GM12865 (cell line): ENCODE measurements at places on chromosomes 3 and 15.

GRCh38 chr3:106616556-106616955 lies 747.7 kb upstream of the CBLB start:
- no peak for DNase-seq

- DNase-seq = no peak
Observed at GRCh38 chr15:51155016-51155580, 60.4 kb upstream of the TNFAIP8L3 start.

GRCh38 chr3:5045961-5046360 lies 66.7 kb downstream of the BHLHE40 start:
- no peak for DNase-seq

DNA sequence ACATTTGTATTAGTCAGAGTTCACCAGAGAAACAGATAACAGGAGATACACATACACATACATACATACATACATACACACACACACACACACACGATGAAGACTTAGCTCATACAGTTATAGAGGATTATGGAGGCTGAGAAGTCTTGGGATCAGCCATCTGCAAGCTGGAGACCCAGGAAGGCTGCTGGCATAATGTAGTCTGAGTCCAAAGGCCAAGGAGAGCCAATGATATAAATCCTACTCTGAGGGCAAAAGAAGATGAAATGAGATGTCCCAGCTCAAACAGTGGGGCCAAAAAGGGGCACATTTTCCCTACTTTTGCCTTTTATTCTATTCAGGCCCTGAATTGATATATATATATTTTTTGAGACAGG lies 6.4 kb upstream of the TTC14 start:
- DNase-seq = no peak

DNA sequence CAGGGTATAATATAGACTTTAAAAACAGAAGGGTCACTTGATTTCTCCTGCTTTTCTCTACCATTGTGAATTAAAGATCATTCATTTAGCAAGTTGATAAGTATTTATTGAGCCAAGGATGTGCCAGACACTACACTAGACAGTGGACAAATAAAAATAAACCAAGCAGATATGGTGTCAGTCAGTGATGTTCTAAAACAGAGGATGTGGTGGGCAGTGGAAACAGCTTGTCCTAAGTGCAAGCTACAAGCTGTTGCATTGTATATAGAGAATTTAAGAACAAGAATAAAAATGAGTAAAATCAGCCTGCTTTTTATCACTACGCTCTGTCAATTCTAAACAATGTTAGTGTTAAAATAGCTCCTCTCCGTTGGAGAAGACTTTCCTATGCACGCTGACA lies 637.3 kb upstream of the GRM7 start:
- peak; percentile 54 for DNase-seq

GRCh38 chr3:33019981-33020380 lies 68.5 kb downstream of the CCR4 start:
- DNase-seq = no peak

GRCh38 chr3:127258733-127259132 lies 29.1 kb downstream of the PRR20G start:
- DNase-seq = no peak

- no peak for DNase-seq
Observed at GRCh38 chr15:39613271-39613670, 32.4 kb downstream of the THBS1 start.

DNA sequence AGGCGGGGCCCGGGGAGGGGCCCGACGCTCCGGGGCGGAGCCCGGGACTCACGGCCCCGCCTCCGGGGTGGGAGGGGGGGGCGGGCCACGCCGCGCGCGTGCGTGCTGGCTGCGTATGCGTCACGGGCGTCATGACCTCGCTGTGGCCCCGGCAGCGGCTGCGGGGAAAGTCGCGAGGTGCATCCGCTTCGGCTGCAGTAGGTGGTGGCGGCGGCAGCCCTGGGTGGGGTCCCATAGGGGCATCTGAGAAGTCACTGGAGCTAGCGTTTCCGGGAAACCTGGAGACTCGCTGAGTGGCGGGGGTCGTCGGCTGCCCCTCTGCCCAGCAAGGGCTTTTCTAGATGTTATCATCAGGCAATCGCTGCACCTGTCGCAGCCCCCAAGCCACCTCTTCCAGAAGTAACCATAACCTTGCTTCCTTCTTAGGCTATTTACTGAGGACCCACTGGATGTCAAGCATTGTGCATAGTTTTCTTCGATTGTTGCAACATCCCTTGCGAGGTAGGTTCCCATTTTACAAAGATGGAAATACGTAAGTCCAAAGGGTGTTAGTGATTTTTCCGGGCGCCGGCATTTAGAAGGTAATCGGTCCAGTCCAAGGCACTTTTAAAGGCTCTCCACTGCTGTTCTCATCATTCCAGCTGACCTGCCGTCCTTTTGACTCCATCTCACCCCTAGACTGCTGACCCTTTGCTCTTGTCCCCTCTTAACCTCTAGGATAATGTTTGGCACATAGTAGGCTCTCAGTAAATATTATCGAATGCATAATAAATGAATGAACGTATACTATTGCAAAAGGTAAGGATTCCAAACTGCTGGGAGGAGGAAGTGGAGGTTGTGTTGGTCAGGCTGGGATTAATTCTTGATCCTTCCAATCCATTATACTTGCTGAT lies at the start of gene GDPGP1:
Gene GDPGP1, plus strand, starts transcription at position 114 of the 893 bp plus-strand sequence. CDS start 6,700 bp downstream, outside the sequence.
- DNase-seq = no peak

- no peak for DNase-seq
Observed at GRCh38 chr3:71917545-71917944, 132.6 kb upstream of the PROK2 start.

GRCh38 chr3:155243512-155243921 lies 50.0 kb downstream of the STRIT1 start:
- DNase-seq = peak; percentile 17

DNA sequence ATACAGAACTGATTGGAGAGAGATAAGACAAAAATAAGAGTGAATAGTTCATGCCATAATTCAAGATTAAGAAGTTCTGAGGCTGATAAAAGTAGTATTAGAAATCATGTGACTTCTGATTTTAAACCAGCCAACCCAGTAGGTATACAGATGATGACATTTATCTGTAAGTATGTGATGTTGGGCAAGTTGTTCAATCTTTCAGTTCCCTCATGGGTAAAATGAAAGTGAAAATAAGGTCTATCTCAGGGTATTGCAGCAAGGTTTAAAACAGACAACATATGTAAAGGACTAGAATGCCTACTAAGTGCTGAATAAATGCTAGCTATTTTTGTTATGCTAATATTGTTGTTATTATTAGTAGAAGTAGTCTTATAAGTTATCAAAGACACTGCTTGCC lies 1055.7 kb downstream of the NAALADL2 start:
- no peak for DNase-seq

- DNase-seq = no peak
Observed at GRCh38 chr3:89303701-89304100, 196.3 kb downstream of the EPHA3 start.

DNA sequence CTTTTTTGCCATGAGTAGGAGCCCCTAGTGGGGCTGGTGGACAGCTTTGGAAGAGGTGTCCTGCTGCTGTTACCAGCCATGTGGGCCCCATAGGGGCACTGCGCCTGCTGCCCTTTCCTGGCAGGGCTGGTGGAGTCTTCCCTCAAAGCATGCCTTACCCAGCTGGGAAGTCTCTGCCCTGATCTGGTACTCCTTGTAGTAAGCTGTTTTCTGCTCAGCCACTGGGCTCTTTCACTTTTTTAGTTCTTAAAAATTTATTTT lies 26.2 kb downstream of the HMCES start:
- DNase-seq = no peak

GRCh38 chr15:63071288-63071909 lies 28.9 kb downstream of the TPM1 start:
- DNase-seq = no peak

DNA sequence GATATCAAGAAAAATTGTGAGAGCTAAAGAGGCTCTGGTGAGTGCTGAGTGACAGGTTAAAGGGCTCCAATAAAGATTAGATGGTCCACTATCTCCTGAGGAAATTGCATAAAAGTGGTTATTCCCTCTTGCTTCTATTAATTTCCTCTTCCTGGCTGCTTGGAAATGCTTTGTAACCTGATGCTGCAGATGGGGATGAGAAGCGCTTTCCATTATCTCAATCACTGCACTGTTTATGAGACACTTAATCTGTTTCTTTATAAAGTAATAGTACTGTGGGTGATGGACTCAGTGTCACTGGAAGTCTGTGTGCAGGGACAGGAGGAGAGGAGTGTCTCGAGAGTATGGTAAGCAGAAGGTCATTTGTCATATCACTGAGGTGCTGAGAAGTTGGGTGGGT lies 305.3 kb downstream of the EPHB1 start:
- DNase-seq = no peak

GRCh38 chr3:11919390-11919789 lies 72.7 kb upstream of the TAMM41 start:
- no peak for DNase-seq

DNA sequence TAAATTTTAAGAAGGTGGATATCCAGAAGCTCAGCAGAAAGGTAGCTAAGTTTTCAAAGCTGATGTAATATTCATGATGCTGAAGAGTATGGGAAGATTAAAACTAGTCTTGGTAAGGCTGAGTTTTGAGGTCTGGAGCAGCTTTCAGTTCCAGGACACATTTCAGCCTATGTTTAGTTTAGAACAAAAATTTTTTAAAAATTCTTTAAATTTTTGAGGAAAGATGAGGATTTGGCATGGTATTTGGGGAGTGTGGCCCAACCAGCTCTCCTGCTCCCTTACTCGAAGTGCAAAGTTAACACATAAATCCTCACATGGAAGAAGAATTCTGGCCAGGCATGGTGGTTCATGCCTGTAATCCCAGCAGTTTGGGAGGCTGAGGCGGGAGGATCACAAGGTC lies 1039.1 kb downstream of the NAALADL2 start:
- DNase-seq = no peak

DNA sequence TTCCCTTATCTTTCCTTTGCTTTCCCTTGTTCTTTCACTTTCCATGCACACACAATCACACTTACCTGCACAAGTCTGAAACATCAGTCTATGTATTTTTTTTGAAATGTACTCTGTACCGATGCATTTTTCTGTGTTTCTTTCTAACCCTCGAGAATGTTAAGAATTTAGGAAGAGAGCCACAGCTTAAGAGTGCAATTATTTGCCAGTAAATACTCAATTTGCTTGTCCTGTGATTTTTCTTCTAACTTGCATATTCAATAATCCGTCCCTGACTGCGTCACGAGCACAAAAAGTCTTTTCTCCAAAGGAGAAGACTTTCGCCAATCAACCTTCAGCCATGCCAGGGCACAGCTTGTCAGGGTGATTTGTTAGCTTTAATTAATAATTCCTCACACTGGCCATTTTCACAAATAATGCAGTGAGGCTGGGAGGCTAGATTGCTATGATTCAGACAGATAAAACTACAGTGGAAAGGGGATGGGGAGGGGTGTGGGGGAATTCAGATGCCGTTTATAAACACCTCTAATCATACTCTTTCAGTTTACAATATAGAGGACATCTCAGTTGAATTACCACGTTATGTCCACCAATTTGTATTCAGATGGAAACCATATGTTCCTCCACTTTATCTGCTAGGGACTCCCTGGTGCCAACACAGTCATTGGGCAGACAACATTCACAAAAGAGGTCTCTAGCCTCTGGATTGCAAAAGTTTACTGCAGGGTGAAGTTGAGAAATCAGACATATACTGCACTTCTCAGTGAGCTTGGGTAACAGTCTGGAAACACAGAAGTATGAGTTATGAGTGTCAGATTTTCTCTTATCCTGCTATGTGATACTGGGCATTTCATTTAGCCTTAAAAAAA lies 388.0 kb downstream of the ZBTB20 start:
- no peak for DNase-seq

GRCh38 chr15:76011627-76012551 lies at the start of gene NRG4:
TSS of gene NRG4 (minus strand) at chr15:76012424. CDS start at chr15:76011230, 1,194 bp downstream.
- no peak for DNase-seq

DNA sequence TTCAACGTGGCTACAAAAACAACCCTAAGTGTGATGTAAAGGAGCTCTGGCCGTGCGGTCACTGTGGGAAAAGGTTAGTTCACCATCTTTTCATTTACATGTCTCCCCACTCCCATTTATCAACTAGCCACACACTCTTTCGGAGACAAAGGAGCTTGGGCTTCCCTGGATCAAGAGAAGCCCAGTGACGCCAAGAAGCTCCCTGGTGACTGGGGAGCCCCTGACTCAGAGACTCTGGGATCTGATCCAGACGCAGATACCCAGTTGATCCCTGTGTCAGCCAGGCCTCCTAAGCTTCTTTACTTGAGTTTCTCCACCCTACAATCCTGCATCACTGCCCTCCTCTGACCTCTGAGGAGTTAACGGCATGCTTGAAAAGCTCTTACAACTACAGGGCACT lies 43.9 kb downstream of the HEG1 start:
- no peak for DNase-seq

GRCh38 chr3:143221446-143221845 lies 101.9 kb downstream of the CHST2 start:
- peak; percentile 14 for DNase-seq

GRCh38 chr3:118213892-118214291 lies 820.8 kb downstream of the IGSF11 start:
- DNase-seq = no peak

GRCh38 chr3:100912976-100913545 lies 80.2 kb downstream of the ABI3BP start:
- DNase-seq = no peak

DNA sequence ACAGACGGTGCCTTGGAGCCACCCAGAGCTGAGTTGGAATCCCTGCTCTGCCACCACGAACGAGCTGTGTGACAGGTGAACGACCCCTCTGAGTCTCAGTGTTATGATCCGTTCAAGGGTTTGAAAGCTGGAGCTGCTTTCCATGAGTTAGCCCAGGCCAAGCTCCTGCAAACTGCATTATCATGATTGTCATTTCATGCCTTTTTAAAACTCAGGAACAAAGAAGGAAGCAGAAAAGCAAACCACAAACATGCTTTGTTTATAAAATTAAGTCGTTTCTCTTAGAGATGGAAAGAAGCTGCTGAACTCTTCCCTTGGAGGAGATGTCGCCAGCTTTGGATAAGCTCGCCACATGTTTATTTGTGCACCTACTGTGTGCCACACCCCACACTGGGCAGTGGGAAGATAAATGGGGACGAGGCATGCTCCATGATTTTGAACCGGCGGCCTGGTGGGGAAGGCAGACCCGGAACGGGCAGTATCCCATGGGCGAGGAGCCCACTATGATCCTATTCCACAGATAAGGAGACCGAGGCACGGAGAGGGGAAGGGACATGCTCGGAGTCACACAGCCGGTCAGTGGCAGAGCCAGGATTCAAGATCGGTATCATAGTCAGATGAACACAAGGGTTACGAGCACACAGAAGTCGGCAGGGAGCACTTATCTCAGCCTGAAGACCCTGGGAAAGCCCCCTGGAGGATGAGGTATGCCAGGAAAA lies 15.9 kb downstream of the HRH1 start:
- DNase-seq = no peak

- no peak for DNase-seq
Observed at GRCh38 chr3:187621881-187622280, 48.3 kb downstream of the SST start.

DNA sequence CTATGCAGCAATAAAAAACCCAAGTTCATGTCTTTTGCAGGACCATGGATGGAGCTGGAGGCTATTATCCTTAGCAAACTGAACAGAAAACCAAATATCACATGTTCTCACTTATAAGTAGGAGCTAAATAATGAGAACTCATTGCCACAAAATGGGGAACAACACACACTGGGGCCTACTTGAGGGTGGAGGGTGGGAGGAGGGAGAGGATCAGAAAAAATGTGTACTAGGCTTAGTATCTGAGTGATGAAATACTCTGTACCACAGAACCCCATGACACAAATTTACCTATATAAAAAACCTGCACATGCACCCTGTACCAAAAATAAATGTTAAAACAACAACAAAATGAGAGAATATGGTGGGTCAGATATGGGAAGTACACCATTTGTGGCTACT lies 49.6 kb upstream of the AADACL2 start:
- DNase-seq = no peak
